ENCODE measurements at places on chromosomes 4 and X.

DNA sequence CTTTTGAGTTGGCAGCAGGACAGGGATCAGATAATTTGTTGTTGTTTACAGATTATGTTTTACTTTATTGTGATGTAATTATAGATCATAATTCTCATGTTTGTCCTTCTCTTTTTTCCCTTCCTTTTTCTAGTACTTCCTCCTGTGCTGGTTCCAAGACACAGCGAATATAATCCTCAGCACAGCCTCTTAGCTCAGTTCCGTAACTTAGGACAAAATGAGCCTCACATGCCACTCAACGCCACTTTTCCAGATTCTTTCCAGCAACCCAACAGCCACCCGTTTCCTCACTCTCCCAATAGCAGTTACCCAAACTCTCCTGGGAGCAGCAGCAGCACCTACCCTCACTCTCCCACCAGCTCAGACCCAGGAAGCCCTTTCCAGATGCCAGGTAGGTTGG is 58.0 kb downstream of the SMAD1 start:
- DNase-seq, result no peak

DNA sequence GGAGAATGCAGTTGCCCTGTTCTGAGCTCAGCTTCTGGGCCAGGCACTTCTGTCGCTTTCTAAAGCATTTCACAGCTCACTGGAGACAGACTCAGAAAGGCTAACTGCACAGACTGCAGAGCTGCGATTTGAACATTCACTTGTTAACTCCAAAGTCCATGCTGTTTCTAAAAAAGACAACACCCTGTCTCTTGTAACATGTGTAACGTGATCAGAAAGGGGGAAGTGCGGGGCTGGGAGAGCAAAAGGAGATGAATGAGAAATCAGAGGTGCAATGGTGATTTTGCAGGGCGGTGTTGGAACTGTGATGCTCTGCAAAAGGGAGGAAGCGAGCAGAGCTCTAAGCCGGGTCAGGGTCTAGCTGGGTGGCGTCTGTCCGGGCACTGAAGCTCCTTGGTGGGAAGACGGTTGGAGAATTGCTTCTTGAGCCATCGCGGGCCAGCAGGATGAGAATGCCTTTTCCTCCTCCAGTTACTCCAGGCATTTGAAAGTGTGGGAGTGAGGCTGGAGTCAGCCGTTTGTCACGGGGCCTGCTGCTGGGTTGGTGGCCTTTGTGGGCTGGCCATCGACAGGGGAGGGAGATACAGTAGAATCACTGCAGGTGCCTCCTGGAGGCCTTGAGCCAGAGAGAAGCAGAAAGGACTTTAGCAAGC is 20.3 kb downstream of the TBC1D14 start:
- no peak for DNase-seq

- DNase-seq, result no peak
Measured at GRCh38 chrX:1946974-1947373, 332.1 kb downstream of the ASMT start.

- DNase-seq, result peak; percentile 50
Measured at GRCh38 chrX:40105835-40106675, 8.3 kb upstream of the BCOR start.

DNA sequence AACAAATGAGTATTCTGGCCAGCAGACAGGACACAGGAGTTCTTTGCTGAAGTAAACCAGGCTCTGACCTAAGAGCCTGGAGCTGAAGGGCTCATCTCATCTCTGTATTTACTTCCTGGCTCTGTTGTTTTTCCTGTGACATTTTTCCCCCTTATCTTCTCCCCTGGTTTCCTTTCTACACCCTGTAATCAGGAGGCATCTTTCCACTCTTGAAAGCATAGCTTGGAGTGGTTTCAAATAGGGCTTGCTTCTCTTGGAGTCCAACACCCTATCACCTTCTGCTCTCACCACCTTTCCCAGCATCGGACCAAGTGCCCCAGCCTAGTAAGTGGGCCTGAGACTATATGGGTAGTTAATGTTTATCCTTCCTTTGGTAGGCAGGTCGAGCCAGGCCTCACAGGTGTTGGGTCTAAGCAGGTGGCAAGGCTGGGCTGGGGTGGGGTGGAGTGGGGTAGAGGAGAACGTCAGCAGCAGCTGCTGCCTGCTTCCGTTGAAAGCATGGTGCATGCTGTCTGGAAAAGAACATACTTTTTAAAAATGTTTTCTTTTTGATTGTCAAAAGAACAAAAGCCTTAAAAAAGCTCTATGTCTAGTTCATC is 1.2 kb downstream of the DRP2 start:
- no peak for DNase-seq

GRCh38 chr4:61933527-61933926 is 733.4 kb downstream of the ADGRL3 start:
- no peak for DNase-seq

DNA sequence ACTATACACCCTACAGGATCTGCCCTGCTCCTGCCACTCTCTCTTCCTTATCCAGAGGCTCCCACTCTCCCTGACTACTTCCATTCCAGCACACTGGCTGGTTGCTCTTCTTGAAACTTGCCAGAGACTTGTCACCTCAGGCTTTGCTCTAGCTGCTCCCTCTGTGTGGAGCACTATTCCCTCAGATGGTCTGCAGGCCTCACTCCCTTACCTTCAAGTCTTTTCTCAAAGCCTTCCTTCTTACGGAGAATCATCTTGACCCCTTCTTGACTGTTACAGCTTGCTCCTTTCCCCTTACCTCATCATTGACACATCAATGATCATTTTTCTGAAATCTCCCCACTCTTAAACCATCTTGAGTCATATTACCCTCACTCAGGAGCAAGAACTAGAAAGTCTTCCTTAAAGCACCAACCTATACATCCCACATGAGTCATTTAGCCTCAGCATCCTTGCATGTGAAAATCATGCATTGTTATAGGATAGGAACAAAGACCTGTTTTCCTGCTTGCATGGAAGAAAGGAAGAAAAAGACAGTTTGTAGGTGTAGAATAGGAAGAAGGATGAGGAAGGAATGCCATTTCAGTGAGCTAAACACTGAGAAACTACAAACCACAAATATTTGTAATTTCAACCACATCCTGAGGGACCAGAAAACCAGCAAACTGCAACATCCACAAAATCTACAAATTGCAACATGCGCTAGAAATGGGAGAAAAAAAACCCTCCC is 55.7 kb downstream of the ANTXR2 start:
- no peak for DNase-seq

DNA sequence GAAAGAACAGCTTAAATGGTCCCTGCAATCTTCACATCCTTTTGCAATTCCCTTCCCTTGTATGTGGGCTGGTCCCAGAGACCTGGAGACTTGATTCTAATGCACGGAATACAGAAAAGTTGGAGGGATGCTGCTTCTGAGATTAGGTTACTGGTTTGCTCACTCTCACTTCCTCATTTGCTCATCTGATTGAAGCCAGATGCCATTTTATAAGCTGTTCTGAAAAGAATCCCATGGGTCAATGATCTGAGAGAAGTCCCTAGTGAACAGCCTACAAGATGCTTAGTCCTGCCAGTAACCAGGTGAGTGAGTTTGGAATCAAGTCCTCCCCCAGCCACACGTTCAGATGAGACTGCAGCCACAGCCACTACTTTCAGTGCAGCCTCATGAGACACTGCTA is 35.9 kb downstream of the MAGEA1 start:
- no peak for DNase-seq

- no peak for DNase-seq
Measured at GRCh38 chr4:150673793-150674192, 91.8 kb downstream of the MAB21L2 start.

- DNase-seq, result no peak
Measured at GRCh38 chr4:158873795-158874401, 105.1 kb downstream of the FNIP2 start.

- no peak for DNase-seq
Measured at GRCh38 chr4:47312170-47312569, 151.3 kb downstream of the COMMD8 start.

- DNase-seq, result no peak
Measured at GRCh38 chrX:121106484-121107235, 59.2 kb downstream of the GLUD2 start.

DNA sequence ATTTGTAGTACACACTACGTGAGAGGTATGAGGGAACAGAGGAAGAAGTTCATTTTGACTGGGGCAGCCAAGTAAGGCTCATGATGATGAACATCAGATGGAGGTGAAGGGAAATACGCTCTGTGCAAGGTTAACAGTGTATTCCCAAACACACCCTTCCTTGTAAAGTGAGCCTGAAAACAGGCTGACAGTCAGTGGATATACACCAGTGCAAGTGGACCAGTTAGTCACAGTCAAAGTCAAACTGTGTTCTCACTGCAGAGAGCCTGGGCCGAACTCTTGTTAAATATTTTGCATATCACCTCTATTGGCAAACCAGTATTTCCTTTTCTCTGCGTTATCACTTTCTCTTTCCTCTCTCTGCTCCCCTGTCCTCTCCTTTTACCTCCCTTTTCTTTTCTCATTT is 23.4 kb upstream of the RHOH start:
- no peak for DNase-seq

- DNase-seq, result no peak
Measured at GRCh38 chr4:83910693-83911092, 374.8 kb downstream of the GPAT3 start.

DNA sequence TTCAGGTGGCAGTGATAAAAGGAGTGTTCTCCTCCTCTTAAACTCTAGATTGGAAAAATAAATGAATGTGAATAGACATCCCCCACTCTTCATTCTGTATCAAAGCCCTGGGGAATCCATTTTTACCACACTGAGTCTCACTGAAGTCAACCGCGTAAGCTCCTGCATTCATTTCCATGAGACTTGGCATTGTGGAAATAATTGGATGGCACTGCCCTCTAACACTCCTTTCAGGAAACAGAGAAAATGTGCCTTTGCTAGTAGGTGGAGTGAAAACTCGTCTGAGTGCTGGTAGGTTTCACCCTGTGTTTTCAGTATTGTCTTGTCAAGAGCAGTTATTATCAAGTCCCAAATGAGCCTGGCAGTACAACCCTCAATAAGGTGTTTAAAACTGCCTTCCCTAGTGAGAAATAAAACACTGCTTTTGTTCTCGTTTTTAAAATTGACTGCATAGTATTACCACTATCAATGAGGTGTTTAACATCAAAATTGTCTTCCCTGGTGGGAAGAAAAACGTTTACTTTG is 9.7 kb upstream of the CDKN2AIP start:
- DNase-seq, result no peak

- no peak for DNase-seq
Measured at GRCh38 chrX:111869639-111870034, 6.3 kb upstream of the TRPC5OS start.

DNA sequence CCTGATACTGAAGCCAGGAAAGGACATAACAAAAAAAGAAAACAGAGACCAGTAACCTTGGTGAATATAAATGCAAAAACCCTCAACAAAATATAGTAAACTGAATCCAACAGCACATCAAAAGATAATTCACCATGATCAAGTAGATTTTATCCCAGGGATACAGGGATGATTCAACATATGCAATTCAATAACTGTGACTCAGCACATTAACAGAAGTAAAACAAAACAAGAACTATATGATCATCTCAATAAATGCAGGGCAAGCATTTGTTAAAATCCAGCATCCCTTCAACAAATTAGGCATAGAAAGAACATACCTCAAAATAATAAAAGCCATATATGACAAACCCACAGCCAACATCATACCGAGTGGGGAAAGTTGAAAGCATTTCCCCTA is 112.0 kb downstream of the HHIP start:
- DNase-seq, result no peak
